ENCODE measurements at places on chromosomes 4 and X.
A peak's percentile ranks its signal among the peaks of the same experiment; 100 is the strongest.

DNA sequence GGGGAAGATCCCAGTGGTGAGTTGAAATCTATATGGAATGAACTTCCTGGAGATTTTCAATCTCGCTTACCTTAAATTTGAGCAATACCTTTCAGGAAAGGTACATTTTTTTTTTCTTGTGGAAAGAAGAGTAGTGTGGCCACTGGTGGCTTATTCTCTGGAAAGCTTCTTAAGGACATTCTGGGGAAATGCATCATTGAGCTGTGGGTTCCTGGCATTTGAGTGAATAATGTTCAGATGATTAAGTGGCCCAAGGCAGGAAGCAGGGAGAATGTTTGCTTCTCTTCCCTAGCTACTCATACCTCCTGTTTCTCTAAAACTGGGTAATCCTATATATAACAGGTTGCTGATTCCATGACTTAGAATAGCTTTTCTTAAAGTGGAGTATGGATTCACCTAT, 31.8 kb downstream of the STAG2 start:
- peak overlapping the region; percentile 71 for H3K27ac ChIP-seq
- peaks cover 9% of the 10 kb centered on the region for H3K4me1 ChIP-seq
- peaks cover 4% of the 10 kb centered on the region for H3K36me3 ChIP-seq
- H3K4me3 ChIP-seq = no peak overlapping the region
- no peak for DNase-seq

- no peaks in the 10 kb centered on the region for H3K27me3 ChIP-seq
- H3K36me3 ChIP-seq = no peaks in the 10 kb centered on the region
- no peak overlapping the region for H3K4me3 ChIP-seq
Measured at GRCh38 chr4:17128268-17128667, 229.8 kb upstream of the LDB2 start.

GRCh38 chr4:105210916-105211315, 64.2 kb downstream of the TET2 start:
- peaks cover 16% of the 10 kb centered on the region for H3K36me3 ChIP-seq
- peaks cover 18% of the 10 kb centered on the region for H3K4me1 ChIP-seq
- no peak overlapping the region for H3K4me3 ChIP-seq
- H3K27me3 ChIP-seq = no peaks in the 10 kb centered on the region
- no peak for DNase-seq
- H3K27ac ChIP-seq = peak overlapping the region; percentile 59

DNA sequence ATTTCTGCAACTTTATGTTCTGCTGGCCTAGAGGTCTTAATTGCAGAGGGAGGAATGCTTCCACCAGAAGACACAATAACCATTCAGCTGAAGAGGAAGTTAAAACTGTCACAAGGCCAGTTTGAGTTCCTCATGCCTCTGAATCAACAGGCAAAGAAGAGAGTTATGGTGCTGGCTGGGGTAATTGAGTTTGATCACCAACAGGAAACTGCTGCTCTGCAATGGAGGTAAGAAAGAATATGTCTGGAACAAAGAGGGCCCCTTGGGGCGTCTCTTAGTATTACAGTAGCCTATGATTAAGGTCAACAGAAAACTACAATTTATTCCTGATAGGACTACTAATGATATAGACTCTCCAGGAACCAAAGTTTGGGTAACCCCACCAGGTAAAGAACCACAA, 744.0 kb downstream of the FSTL5 start:
- no peak overlapping the region for H3K4me3 ChIP-seq
- H3K27me3 ChIP-seq = no peaks in the 10 kb centered on the region
- no peaks in the 10 kb centered on the region for H3K4me1 ChIP-seq
- H3K36me3 ChIP-seq = no peaks in the 10 kb centered on the region

DNA sequence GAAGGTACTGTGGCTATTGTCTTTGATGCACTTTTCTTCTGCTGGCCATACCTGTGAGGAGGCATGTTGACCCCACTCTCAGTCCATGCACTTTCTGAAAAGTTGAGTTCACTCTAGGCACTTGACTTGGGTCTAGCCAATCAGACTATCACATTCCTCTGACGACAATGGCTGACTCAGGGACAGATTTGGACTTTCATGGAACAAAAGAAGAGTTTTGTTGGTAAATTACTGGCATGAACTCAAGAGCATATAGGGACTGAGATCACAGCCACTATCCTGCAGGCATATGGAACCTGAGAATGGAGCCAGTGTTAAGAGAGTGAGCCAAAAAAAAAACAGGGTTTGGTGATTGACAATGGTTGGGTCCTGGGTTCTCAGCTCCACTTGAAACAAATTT, 24.6 kb upstream of the CXCL6 start:
- DNase-seq = no peak
- H3K36me3 ChIP-seq = no peaks in the 10 kb centered on the region
- H3K4me1 ChIP-seq = no peaks in the 10 kb centered on the region
- H3K27ac ChIP-seq = no peak overlapping the region

DNA sequence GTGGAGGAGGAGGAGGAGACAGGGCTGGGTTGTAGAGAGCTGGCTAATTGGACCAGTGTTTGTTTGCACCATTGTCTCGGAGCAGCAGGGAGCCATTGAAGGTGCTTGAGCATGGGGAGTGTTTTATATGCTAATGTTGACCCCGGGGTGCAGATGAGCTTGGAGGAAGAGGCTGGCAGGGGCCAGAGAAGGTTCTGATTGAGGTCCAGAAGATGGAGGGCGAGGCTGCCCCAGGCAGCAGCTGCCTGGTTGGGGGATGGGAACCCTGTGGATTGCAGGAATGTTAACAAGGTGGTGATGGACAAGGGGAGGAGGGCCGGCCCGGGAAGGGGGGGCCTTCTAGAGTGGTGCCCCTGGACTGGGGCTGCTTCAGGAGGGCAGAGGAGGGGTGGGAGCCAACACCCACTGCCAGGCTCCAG, 18.0 kb downstream of the DOK7 start:
- peaks cover 18% of the 10 kb centered on the region for H3K27me3 ChIP-seq
- peaks cover 28% of the 10 kb centered on the region for H3K4me1 ChIP-seq
- DNase-seq = no peak

- no peak overlapping the region for H3K27ac ChIP-seq
- H3K4me3 ChIP-seq = no peak overlapping the region
- H3K4me1 ChIP-seq = no peaks in the 10 kb centered on the region
- peaks cover 33% of the 10 kb centered on the region for H3K27me3 ChIP-seq
- no peaks in the 10 kb centered on the region for H3K36me3 ChIP-seq
- DNase-seq = no peak
Measured at GRCh38 chrX:12145402-12145801, 7.1 kb downstream of the FRMPD4 start.

DNA sequence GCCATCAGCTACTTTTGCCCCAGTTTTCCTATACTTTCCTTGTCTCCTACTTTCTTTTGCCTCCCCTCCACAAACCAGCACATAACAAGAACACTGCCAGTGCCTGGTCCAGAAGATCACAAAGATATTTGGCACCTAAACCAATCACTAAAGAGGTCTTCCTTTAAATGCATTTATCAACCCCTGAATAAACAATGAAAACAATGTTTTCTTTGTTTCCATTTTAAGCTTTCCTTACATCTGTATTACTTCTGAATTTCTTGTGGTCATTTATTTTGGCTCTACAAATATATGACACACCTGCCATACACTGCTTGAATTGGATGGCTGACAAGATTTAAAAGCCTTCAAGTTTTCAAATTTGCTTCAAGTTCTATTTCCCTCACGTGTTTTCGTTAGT, 43.9 kb downstream of the MBNL3 start:
- H3K4me1 ChIP-seq = peaks cover 12% of the 10 kb centered on the region
- no peaks in the 10 kb centered on the region for H3K27me3 ChIP-seq
- H3K27ac ChIP-seq = no peak overlapping the region

DNA sequence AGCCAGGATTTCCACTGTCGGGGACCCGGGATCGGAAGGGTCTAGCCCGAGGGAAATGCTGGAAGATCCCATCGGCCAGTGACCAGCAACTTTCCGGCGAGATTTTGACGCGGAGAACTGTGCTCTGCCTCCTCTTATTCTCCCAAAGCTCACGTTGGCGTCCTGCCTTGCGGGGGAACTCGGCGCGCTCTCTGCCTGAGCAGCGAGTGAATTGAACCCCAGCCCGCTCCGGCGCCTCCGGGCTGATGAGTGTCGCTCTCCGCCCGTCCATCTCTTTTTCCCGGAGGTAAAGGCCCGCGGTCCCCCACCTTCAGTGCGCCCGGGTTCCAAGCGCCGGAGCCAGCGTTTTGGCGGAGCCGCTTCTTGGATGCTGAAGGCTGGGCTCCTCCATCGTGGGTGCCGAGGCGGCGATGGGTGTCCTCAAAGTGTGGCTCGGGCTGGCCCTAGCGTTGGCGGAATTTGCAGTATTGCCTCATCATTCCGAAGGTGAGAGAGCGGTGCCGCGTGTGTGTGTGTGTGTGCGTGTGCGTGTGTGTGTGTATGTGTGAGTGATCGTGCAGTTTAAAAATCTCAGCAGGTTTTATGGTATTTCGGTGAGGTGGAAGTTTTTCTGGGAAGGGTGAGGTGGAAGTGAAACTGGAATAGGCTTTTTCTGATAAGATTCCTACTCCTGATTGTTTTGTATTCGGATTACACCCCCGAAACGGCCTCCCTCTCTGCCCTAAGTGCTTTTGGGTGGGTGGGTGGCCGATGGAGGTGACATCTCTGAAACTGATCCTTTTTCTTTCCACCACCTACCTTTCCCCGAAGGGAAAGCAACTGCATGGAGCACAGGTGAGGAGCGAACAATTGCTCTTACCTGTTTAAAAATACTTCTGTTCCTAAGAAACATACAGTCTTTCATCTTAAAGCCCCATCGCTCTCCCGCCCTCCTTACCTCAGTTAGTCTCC, 752 bp downstream of the FRAS1 start:
- DNase-seq = peak; percentile 28
- peaks cover 1% of the 10 kb centered on the region for H3K27me3 ChIP-seq
- H3K4me1 ChIP-seq = peaks cover 20% of the 10 kb centered on the region
- peak overlapping the region; percentile 97 for H3K27ac ChIP-seq
- H3K4me3 ChIP-seq = peak overlapping the region; percentile 95

GRCh38 chr4:139210486-139210885, 33.5 kb upstream of the ELF2 start:
- H3K27me3 ChIP-seq = no peaks in the 10 kb centered on the region
- H3K27ac ChIP-seq = no peak overlapping the region
- DNase-seq = no peak

- no peaks in the 10 kb centered on the region for H3K27me3 ChIP-seq
- peaks cover 31% of the 10 kb centered on the region for H3K36me3 ChIP-seq
- no peak overlapping the region for H3K27ac ChIP-seq
- H3K4me1 ChIP-seq = no peaks in the 10 kb centered on the region
- H3K4me3 ChIP-seq = no peak overlapping the region
- no peak for DNase-seq
Measured at GRCh38 chr4:25320336-25320735, 7.8 kb downstream of the ZCCHC4 start.

DNA sequence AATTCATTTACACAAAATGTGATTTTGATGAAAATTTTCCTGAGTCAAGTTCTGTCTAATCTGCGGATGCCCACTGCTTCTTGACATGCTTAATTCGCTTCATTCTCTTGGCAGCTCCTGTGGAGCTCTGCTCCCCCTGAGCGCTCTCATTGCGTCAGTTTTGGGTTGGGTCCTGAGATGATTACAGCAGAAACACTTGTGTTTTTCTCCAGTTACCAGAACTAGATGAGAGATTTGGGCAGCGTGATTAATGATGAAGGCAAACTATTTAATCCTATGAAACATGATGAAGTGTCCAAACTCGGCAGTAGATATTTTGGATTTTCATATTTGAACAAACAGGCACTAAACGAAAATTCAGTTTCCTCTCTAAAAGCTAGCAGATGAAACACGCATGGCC, 4.2 kb upstream of the CXCL1 start:
- no peak for DNase-seq
- peaks cover 17% of the 10 kb centered on the region for H3K4me1 ChIP-seq
- H3K27me3 ChIP-seq = peaks cover 74% of the 10 kb centered on the region
- no peak overlapping the region for H3K27ac ChIP-seq

DNA sequence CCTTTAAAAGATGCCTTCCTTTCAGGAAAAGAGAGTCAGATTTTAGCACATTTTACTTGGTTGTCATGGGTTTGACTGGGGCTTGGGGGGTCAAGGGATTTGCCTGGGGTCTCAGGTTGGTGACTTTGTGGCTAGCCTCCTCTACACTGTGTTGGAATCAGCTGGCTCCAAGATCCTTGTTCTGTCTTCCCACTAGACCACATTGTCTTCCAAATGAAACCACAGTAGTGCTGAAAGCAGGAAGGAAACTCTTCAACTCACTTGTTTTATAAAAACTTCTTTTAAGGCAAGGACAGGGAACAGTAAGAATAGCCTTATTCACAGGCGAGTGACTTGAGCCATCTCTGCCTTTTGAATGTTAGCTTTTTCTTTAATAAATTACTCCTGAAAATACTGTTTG, 37.0 kb upstream of the OTUD4 start:
- H3K36me3 ChIP-seq = no peaks in the 10 kb centered on the region
- no peak overlapping the region for H3K4me3 ChIP-seq
- no peaks in the 10 kb centered on the region for H3K27me3 ChIP-seq
- no peaks in the 10 kb centered on the region for H3K4me1 ChIP-seq

DNA sequence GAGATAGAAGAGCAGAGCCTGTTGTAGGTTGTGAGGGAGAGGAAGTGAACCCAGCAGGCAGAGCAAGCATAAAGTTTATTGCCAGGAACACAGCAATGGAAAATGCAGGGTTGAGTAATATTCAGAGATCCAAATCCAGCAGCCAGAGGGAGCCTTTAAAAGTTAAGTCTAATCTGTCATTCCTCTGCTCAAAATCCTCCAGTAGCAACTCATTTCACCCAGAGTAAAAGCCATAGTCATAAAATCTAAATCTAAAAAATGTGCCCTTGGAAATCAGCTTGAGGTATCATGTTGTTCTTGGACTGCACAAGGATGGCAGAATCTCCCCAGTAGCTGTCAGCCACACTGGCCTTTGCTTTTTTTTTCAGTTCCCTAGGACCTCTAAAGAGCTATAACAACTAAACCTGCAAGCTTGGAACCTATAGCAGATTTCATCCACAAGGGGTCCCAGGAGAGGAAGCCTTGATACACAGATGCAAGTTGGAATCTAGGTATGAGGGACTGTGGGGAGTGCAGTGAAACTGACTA, 62.9 kb upstream of the FRAS1 start:
- no peak overlapping the region for H3K4me3 ChIP-seq
- peaks cover 3% of the 10 kb centered on the region for H3K27me3 ChIP-seq
- no peaks in the 10 kb centered on the region for H3K36me3 ChIP-seq
- peak; percentile 58 for DNase-seq
- no peak overlapping the region for H3K27ac ChIP-seq
- H3K4me1 ChIP-seq = peaks cover 10% of the 10 kb centered on the region

DNA sequence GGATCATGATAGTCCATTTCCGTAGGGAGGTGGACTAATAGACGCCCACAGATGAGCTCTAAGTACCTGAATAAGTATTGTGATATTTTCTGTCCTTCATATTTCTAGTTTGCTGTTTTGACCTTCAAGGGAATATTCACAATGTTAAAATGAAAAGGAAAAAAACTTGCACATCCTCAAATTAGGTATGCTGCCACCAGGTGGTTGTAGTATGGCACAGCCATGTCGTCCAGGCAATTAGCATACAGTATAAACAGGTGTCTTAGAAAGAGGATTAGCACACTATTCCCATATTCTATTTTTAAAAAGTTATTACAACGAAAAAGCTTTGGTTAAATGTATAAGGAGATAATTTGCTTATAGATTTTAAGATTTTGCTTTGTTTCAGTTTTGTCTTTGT, 802.0 kb downstream of the RPA4 start:
- H3K27me3 ChIP-seq = no peaks in the 10 kb centered on the region
- no peak for DNase-seq
- no peak overlapping the region for H3K4me3 ChIP-seq
- no peak overlapping the region for H3K27ac ChIP-seq

Measured in mesothelial cell of epicardium (in vitro differentiated cells).